ENCODE measurements at places on chromosomes 11 and 22.

DNA sequence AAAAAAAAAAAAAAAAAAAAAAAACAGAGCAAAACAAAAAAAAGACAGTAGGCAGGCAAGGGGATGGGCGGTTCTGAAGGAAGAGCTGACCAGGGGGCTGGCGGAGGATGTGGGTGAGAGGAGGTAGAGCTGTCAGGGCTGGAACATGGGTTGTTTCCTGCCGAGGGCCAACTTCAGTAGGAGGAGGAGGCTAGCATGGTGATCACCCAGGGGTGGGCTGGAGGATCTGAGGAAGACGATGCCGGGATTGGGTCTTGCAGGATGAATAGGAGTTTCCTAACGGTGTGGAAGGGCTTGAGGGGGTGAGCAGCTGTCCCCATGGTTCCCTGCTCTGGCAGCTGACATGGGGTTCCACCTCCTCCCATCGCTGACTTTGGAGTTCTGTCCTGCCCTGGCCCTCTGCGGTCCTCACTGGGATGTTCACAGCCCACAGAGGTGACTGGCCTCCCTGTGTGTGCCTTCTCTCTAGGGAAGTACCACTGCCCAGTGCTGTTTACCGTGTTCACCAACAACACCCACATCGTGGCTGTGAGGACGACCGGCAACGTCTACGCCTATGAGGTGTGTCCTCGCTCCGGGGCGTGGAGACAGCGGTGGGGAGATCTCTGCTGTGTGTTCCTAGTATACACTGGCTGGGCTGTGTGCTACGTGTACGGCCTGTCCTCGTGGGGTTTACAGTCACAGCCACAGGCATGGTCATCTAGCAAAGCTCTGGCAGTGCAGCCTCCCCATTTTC lies 15.2 kb downstream of the PPIL2 start:
- no peak for DNase-seq

GRCh38 chr11:65592858-65593517 lies 2.6 kb downstream of the KCNK7 start:
- DNase-seq = no peak

DNA sequence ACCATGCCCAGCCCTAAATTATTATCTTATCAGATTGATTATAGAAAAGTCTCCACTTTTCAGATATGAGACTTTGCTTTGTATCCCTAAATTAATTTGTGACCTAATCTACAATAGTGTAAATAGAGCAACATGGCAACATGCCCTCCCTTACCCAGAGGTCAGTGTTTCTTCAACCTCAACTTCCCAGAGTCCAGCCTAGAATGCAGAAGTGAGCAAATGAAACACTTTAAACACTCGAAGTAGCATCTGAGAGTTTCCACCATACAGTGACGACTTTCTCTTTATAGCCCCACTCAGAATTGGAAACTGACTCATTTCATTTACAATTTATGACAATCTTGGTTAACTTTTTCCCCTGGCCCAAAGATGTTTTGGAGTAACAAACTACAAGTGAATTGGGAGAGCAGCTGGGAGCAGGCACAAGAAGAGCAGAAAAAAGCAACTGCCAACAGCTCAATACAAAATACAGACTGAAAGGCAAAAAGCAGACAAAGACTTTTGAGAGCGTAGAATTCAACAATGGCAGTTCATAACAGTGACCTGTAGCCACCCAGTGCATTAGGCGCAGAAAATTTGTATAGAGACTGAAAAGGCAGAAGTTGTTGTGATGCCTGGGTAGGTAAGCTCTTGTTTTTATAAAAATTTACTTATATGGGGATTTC lies 10.1 kb upstream of the BLID start:
- DNase-seq = no peak

- no peak for DNase-seq
Observed at GRCh38 chr11:46617972-46618314, 590 bp downstream of the ATG13 start.

DNA sequence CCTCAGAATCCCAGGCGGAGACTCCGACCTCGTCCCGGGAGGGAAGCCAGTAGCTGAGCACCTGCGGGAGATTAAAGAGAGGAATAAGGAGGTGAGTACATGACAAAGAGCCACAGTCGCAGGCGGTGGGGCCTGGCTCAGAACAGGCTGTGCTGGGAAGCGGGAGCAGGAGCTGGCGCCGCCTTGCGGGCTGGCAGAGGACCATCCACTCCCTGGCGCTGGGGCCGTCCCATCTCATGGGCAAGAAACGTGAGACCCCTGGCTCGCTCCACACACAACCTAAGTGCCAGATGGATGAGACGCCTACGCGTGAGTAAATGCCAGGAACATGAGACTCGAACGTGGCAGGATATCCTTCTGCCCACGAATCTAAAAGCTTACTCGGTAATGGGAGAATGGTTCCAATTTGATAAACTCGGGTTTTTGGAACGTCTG lies 6.3 kb downstream of the CEND1 start:
- DNase-seq = no peak

All from activated gamma-delta T cell (primary cell).